Retinal pigment epithelial cell (primary cell): ENCODE measurements at places on chromosomes 11 and 22.

DNA sequence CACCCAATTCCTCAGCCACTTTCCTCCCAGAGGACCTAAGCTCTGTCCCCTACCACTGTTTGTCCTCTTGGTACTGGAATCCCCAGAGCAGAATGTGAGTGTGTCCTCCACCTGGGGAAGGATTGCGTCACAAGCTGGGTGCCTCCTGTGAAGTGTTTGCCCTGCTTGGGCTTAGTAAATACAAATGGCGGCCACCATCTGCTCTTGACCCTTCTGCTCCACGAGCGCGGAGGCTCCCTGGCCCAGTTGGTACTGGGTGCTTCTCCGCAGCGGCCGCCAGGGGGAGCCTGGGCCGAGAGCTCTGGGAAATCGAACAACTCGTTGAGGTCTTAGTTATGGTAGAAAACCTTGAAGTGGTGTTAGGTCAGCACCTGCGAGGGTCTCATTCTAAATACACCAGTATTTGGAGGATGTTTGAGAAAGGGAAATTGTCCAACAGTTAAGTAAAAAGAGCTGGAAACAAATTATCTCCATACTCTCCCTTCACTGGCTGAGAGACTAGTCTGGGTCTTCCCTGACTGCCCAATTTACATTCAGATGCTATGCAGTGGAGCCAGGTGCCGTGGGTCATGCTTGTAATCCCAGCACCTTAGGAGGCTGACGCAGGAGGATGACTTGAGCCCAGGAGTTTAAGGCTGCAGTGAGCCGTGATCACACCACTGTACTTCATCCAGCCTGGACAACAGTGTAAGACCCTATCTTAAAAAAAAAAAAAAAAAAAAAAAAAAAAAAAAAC, 74.6 kb upstream of the TEAD1 start:
- no peak for DNase-seq

GRCh38 chr11:46894506-46894905, 23.8 kb downstream of the LRP4 start:
- no peak for DNase-seq

DNA sequence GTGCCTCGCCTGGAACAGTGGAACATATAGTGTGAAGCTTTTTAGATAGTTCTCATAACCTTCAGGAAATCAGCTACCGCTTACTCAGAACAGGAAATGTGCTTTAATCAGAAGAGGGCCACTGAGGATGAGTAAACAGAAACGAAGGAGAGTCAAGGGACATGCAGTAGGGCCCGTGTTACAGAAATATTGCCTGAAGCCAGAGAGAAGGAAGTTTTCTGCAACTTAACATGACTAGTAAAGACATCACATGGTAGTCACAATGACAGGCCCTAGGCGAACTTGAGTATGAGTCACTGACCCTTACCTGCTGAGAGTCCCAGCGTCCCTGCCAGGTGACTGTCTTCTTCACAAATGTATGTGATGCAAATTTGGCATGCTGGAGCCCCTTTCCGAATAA, 39.4 kb downstream of the CARD18 start:
- DNase-seq: no peak

DNA sequence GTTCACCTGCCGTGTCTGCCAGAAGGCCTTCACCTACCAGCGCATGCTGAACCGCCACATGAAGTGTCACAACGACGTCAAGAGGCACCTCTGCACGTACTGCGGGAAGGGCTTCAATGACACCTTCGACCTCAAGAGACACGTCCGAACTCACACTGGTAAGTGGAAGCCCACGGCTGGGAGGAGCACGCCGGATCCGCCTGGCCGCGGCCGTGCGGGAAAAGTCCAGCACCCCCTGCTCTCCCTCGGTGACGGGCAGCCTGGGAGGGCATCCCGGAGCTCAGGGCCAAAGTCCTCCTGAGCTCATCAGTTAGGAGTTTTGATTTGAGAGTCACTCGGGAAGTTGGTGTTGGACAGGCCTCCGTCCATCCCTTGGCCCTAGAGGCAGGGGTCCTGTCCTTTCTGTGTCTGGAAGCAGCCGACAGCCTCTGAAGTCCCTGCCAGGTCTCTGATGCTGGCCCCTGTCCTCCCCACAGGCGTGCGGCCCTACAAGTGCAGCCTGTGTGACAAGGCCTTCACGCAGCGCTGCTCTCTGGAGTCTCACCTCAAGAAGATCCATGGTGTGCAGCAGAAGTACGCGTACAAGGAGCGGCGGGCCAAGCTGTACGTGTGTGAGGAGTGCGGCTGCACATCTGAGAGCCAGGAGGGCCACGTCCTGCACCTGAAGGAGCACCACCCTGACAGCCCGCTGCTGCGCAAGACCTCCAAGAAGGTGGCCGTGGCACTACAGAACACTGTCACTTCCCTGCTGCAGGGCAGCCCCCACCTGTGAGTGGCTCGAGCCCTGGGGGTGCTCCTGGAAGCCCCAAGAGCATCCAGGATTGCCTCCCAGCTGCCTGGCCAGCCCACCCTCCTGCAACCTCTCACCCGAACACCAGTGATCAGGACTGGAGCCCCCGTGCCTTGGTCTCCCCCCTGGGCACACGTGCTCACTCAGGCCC, 8.0 kb downstream of the OVOL1 start:
- no peak for DNase-seq

DNA sequence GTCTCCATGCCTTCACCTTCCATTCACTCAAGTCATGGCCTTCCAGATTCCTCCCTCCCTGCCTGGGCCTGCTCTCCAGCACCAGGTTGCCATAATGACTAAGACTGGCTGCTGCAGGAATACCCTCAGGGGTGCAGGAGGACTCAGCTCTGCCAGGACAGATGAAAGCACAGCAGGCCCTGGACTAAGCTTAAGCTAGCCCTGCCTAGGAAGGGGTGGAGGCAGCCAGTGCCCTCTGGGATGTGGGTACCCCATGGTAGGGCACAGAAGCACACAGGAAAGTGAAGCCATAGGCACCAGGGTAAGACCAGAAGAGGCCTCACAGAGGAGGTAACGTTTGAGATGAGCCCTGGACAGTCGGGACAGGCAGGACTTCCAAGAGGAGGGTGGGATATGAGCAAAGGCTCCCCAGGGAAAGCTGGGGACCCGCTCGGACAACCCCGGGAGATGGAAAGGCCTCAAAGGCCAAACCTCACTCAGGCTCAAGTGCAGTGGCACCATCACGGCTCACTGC, 3.0 kb upstream of the RIN1 start:
- DNase-seq: no peak

GRCh38 chr11:102111011-102111786, 952 bp downstream of the YAP1 start:
- peak; percentile 34 for DNase-seq

DNA sequence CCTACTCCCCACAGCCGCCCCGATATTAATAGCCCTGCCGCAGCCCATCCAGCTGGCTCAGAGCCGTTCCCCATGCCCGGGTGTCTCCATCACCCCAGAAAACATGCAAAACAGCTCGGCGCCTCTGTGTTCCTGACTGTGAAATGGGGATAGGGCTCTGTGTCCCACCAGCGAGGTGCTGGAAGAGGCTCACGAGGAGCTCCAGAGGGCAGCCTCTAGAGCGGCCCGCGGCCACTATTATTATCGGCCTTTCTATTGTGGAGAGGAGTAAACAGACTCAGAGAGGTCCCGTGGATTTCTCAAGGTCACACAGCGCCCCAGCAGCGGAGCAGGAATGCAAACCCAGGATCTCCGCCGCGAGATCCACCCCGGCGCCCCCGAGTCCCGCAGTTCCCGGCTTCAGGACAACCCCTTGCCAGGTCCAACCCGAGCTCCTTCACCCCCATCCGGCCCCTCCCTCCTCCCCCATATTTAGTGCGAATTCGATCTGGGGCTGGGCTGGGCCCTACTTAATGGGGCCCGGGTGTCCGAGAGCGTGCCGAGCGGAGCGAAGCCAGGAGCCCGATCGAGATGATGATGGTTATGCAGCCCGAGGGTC, at the start of gene ACTN3:
ACTN3 (plus strand) TSS at position 536 of the 598 bp plus-strand sequence; CDS start at position 571, 35 bp downstream.
- DNase-seq: no peak

GRCh38 chr11:79244241-79244772, 196.5 kb downstream of the TENM4 start:
- DNase-seq: peak; percentile 91

DNA sequence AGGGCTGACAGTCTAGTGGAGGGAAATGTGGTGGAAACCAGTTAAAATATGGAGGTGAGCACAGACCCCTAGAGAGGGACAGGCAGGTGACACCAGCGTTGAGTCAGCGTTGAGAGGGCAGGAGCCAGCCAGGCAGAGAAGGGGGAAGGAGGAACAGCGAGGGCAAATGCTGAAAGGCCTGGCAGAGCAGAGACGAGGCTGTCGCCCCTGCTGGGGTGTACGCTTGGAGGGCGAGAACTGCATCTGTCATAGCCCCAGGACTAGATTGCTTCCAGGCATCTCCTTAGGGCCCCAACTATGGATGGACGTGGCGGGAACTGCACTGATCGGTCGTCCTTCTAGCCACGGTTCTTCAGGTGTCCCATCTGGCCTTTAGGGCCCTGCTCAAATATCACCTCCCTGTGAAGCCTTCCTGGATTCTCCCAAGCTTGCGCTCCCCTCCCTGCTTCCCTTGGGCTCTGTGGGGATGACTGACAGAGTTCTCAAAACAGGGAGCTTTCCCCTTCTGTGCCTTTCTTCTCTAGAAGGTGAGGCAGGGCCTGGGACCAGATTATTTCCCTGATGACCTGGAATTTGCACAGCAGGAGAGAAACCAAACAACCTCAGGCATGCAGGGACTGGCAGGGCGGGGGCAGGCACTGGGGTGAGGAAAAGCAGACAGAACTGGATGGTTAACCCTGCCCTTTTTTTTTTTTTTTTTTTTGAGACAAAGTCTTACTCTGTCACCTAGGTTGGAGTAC, 11.1 kb downstream of the SYNGR1 start:
- no peak for DNase-seq

DNA sequence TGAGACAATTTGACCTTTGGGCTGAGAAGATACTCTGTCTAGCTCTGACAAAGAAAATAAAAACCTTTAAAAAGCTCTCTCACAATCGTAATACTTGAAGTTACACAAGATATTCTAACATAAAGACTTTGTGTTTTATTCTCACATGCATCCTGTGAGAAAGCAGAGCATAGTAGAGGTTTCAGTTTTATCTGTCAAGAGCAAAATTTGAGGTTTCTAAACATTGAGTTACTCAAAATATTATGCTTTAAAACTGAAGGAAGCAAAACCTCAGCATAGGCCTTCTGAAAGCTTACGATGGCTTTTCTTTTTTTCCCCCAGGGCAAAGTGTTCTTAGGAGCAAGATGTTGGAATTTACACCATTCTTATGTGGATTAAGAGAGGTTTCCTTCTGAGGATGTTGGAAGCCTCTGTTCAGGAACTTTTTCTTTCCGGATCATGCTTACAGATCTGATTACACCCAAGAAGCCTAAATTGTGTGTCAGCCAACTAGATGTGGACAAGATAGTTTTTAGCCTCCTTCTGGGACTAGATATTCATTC, 15.0 kb upstream of the OR51M1 start:
- DNase-seq: no peak

DNA sequence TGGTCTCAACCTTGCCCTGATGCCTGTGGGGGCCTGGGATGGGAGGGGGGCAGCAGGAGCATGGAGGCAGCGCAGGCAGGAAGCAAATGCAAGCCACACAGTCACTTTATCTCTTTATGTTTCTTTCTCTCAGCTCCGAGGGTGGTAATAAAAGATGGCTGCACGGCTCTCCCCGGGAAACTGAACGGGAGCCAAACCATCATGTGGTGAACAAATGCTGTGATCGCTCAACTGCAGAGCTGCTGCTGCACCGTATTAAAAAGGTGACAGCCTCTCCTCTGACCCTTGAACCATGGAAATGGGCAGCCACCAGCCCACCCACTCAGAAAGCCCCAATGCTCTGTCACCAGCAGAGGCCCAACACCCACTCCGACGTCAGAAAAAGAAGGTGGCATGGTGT, 110.0 kb downstream of the TIMP3 start:
- DNase-seq: no peak

- no peak for DNase-seq
Observed at GRCh38 chr11:108654994-108655631, 9.8 kb upstream of the DDX10 start.

DNA sequence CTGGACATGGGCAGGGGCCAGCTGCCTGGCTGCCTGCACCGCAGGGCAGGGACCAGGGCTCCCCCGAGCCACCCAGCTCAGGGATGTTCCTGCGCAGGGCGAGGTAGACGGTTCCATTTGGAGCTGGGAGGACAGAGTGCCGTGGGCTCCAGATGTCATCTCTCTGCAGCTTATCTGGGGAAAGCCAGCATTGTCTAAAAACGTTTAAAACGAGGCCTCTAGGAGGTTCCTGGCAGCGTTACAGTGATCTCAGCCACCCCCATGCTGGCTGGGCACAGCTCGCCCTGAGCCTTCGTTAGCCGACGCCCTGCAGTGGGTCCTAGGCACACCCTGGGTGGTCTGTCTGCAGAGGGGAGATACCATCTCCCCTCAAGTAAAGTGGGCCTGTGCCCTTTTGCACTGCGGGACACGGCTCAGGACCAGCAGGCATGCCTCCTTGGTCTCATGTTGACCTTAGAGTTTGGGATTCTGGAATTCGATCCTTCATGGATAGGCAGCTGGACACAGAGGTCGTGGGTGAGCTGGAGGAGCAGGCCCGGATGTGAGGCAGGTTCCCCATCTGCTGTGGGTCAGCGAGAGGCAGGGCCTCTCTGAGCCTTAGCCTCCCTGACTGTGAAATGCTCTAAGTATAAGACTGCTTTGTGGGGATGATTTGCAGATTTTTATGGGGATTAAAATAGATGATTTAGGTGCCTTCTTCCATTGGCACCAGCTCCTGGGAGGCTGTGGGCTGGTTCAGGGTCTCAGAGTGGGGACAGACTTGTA, 14.1 kb downstream of the SYNGR1 start:
- no peak for DNase-seq

- peak; percentile 21 for DNase-seq
Observed at GRCh38 chr11:79087238-79087960, 353.4 kb downstream of the TENM4 start.

- no peak for DNase-seq
Observed at GRCh38 chr11:72102631-72102945, 509 bp downstream of the LAMTOR1 start.

- peak; percentile 86 for DNase-seq
Observed at GRCh38 chr22:38243007-38243765, 29.6 kb downstream of the TMEM184B start.

DNA sequence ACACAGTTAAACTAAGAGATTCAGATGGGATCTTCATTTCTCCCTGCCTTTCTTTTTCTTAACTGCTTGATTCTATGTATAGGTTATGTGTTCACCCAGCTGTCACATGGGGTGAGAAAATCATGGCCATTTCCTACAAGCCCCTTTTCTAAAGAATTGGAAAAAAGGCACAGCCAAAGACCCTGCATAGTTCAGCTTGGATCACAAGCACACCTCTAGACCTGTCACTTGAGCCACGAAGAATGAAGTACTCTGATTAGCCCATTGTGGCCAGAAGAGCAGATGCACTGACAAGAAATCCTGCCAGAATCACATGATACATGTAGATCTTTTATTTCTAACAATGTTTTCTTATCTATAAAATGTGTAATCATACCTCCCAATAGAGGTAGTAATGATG, 69.7 kb downstream of the RAB38 start:
- DNase-seq: no peak

GRCh38 chr11:45677770-45678512, 12.5 kb upstream of the CHST1 start:
- DNase-seq: no peak

- DNase-seq: no peak
Observed at GRCh38 chr11:75503531-75504099, 22.1 kb downstream of the GDPD5 start.
